ENCODE measurements at places on chromosomes 1 and 21. TPM values are rescaled to one million over a fixed set of nuclear protein-coding genes. Genes with fewer than 3 reads are reported as not detected.

The TSPAN2 gene
- total RNA-seq, result 0.76 TPM

The RGS16 gene
- total RNA-seq, result 50.2 TPM

The EPHA2 gene
- total RNA-seq, result not detected

The ELAPOR1 gene
- total RNA-seq, result 19.7 TPM

- no peak for DNase-seq
Observed at GRCh38 chr21:25964015-25964414, 206.6 kb downstream of the APP start.

DNA sequence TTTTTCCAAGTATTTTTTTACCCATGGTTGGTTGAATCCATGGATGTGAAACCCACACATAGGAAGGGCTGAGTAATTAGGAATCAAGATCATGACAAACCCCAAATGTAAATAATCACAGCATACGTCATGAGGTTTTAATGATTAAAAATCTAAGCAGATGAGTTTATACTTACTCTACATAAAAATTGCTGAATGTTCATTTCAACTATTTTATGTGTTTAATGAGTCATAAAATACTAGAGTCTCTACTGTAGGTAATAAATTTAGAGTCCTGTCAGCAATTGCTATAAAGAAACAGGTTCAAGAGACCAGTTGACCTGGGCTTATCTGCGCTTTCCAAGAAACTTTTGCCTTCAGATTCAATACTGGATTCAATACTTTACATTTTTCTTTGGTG lies 18.2 kb downstream of the CTH start:
- DNase-seq, result no peak

DNA sequence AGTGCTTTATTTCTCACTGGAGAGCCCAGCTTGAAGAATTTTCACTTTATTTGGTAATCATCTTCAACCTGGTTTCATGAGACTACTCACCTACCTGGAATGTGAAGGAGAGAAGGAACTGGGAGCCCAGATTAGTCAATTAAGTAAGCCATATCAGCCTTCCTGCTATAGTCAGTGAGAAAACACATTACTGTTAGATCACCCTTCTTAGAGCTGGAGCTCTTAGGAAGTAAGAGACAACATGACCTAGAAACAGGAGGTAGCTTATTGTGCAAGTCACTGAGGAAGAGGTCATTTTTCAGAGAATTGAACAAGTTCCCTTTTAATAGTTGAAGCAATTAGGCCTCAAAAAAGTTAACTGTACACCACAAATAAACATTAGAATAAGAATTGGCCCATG lies 49.2 kb upstream of the TEKT2 start:
- no peak for DNase-seq

DNA sequence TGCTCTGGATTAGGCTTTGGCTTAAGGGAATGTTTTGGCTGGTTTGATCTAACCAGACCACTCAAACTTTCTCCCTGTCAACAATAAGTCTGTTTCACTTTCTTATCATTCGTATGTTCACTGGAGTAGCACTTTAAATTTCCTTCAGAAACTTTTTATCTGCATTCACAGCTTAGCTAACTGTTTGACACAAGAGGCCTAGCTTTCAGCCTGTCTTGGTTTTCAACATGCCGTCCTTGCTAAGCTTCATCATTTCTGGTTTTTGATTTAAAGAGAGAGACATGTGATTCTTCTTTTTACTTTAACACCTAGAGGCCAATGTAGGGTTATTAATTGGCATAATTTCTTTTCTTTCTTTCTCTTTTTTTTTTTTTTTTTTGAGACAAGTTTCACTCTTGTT lies 14.9 kb upstream of the CYB5R1 start:
- DNase-seq, result no peak

GRCh38 chr1:61481315-61481715 lies 243.6 kb downstream of the TM2D1 start:
- no peak for DNase-seq
